Fibroblast of lung (primary cell): ENCODE measurements at places on chromosomes 1 and 21. TPM values are rescaled to one million over a fixed set of nuclear protein-coding genes. Genes with fewer than 3 reads are reported as not detected.
A peak's percentile ranks its signal among the peaks of the same experiment; 100 is the strongest.

The LRRN2 gene
- polyA plus RNA-seq: not detected in 2 replicates

The TMEM81 gene
- 1.9 and 2.1 TPM in 2 replicates for polyA plus RNA-seq

GRCh38 chr1:192485692-192486436 is 89.7 kb upstream of the RGS1 start:
- H3K27me3 ChIP-seq: no peaks in the 10 kb centered on the region
- no peak overlapping the region for H3K4me3 ChIP-seq
- H3K4me1 ChIP-seq: peaks cover 4% of the 10 kb centered on the region
- no peaks in the 10 kb centered on the region for H3K36me3 ChIP-seq
- peak; percentile 100 for DNase-seq
- H3K27ac ChIP-seq: peak overlapping the region; percentile 17

DNA sequence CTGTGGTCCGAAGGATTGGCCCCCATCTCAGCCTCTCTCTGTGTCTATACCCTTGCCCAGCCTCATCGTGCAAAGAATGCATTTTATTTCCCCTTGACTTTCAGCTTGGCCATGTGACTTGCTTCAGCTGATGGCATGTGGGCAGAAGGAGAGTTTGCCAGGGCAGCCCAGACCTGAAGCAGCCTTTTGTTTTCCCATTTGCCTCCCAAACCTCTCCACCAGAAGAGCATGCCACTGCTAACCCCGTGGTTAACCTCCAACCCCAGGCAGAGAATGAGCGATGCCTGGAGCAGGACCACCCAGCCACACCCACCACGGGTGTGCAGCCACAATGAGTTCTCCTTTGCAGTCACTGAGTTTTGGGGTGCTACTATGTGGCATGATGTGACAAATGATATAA is 136.4 kb downstream of the SETD4 start:
- H3K27me3 ChIP-seq: no peaks in the 10 kb centered on the region
- H3K36me3 ChIP-seq: no peaks in the 10 kb centered on the region
- H3K27ac ChIP-seq: no peak overlapping the region
- H3K4me3 ChIP-seq: no peak overlapping the region

GRCh38 chr1:3276341-3276800 is 178.1 kb upstream of the ARHGEF16 start:
- no peaks in the 10 kb centered on the region for H3K27me3 ChIP-seq
- H3K4me1 ChIP-seq: no peaks in the 10 kb centered on the region
- DNase-seq: no peak
- no peak overlapping the region for H3K4me3 ChIP-seq
- H3K27ac ChIP-seq: no peak overlapping the region
- no peaks in the 10 kb centered on the region for H3K36me3 ChIP-seq

GRCh38 chr1:156880473-156880872 is 13.0 kb upstream of the PEAR1 start:
- no peaks in the 10 kb centered on the region for H3K36me3 ChIP-seq
- no peak overlapping the region for H3K4me3 ChIP-seq
- no peak overlapping the region for H3K27ac ChIP-seq
- H3K4me1 ChIP-seq: no peaks in the 10 kb centered on the region

GRCh38 chr1:235832011-235832410 is 34.7 kb downstream of the LYST start:
- H3K4me3 ChIP-seq: no peak overlapping the region
- DNase-seq: no peak
- no peaks in the 10 kb centered on the region for H3K27me3 ChIP-seq

The RRP1B gene
- polyA plus RNA-seq: 11.7 and 17.7 TPM in 2 replicates

The UBXN10 gene
- polyA plus RNA-seq: not detected in 2 replicates
